ENCODE measurements at places on chromosomes 13 and 19.
A peak's percentile ranks its signal among the peaks of the same experiment; 100 is the strongest.

DNA sequence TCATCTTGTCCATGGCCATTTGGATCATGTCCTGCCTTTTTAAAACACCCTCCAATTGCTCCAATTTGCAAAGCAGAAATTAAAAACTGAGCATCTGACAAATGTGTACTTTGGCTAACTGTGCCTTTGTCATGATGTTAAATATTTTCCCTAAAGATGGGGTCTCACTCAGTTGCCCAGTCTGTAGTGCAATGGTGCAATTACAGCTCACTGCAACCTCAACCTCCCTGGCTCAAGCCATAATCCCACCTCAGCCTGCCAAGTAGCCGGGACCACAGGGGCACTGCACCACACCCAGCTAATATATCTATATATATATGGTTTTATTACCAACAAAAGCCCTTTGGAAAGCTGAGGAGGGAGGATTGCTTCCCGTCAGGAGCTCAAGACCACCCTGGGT, 782.7 kb downstream of the UQCRFS1 start:
- no peak for DNase-seq

- DNase-seq, result no peak
Observed at GRCh38 chr13:50805805-50806204, 37.7 kb downstream of the DLEU7 start.

DNA sequence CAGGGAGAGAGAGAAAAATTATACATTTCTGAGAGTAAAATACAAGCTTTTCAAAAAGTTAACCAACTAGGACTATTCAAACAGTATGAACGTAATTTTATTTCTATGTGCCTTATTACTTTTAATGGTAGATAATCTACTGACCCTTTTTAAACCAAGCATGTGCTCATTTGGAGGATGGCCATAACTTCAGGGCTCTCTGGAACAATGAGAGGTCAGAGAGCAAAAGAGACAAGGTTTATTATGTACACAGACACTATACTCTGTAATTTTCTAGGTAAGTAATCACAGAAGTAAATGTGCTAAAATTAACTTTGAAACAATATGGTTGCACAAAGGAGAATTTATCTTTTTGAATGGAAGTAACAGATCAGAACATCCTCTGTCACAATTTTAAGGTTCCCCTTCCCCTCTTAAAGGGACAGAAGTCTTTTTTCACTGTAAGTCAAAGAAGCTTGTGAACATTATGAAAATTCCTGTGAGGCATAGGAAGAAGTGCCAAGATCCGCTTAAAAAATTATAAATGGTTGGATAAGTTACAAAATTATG, 1.0 kb downstream of the POSTN start:
- no peak for DNase-seq

DNA sequence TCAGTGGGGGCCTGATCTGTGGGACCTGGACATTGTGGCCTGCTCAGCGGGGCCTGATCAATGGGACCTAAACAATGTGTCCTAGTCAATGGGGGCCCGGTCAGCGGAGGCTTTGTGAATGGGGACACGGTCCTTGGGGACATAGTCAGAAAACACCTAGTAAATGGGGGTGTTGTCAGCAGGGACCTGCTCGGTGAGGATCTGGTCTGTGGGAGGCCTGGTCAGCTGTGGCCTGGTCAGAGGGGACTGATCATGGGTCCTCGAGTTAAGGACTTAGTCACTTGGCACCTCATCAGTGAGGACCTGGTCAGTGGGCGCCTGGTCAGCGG, 44.5 kb upstream of the TPM4 start:
- no peak for DNase-seq

GRCh38 chr19:1407528-1408299, at the start of gene DAZAP1:
Gene DAZAP1, plus strand, starts transcription at chr19:1407586. Its CDS starts 188 bp downstream, at chr19:1407774.
- DNase-seq, result peak; percentile 68

DNA sequence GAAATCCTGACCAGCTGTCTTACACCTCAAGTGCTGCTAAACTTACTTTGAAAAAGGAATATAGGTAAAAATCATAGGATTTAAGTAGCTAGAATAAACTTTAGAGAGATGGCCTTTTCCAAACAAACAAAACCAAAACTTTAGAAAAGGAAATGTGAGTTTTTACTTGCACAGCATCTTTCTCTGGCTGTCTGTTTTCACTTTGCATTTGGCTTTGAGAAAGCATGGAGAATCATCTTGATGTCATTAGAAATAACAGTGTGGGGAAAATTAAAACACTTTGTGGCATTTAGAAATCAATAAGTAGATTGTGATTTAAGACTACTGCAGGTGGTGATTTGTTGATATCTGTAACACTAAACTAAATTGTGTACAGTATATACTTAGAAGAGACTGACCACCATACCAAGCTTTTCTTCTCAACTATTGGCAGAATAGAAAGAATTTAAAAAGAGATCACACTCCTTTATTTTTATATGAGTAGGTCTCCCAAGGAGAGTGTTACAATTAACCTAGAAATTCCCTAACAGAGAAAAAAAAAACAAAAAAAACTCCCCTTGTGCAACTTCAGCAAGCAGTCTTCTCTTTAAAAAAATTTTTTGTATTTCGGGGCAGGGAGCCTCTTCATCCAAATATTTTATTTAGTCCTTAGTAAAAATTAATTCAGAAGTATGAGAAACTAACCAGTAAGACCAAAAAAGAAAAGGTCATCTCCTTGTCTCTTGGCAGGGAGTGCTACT, 6.1 kb downstream of the WDFY2 start:
- DNase-seq, result no peak

DNA sequence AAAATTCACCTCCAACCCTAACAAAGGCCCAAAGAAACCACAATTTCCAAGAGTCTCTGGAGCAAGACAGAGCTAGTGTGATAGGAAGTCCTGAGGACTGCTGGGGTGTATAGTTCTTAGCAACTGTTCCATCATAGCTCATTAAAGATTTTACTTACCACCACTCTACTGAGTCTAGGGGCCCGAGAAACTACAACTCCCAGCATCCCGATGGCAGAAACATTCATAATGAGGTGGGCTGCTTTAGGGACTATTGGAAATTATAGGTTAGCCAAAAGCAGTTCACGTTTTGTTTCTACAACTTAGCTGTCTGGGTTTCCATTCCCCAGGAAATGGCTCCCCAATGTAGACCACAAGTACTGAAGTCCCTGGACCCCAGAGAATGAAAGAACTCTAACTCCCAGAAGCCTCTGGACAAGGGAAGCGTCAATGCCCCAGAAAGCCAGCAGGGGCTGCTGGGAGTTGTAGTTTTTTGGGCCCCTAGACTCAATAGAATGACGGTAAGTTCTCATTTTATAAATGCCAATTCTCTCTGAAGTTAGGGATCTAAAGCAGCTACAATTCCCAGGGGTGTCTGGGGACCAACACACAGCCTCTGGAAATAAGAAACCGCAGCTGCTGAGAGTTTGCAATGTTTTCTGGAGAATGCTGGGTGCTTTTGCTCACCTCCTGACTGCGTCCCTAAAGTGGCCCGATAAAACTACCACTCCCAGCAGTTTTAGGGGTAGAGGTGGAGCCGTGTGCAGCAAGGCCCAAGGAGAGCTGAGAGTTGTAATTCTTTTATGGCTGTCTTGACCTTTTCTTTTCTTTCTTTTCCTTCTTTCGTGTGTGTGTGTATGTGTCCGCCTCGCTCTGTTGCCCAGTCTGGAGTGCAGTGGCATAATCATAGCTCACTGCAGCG, 11.1 kb downstream of the FTL start:
- DNase-seq, result no peak

GRCh38 chr19:46626446-46626845, 1.6 kb upstream of the PTGIR start:
- DNase-seq, result no peak

- DNase-seq, result no peak
Observed at GRCh38 chr13:75455962-75456361, 26.0 kb downstream of the TBC1D4 start.

DNA sequence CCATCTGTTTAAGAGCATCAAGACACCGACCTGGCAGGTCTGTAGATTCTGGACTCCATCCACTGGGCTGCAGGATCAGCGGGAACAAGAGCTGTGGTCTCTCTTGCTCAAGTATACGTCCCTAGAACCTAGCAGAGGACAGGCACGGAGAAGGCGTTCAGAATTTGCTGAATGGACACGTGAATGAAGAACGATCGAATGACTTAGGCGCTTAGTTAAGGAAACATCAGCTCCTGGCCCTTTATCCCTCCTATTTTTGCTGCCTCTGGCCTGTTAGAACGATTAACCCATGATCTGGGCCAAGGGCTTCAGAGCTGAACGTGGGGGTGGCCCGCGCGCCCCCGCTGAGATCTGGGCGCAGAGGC, 953 bp downstream of the DZIP1 start:
- DNase-seq, result peak; percentile 26

DNA sequence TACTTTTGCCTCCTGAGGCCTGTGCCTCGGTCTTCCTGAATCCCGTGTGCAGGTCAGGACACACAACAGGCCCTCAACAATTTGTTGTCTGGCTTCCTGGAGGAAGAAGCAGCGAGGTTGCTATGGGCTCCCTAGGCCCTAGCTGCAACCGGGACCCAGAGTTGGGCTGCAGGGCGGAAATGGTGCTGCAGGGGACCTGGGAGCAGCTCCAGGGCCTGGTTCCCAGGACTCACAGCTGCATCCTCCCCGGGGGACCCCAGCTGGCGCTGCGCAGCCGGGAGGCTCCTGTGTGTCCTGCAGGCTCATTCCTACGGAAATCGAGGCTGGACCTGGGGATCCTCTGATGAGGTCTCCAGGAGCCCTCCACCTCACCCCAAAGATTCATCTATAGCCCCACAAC, 999 bp upstream of the TNFAIP8L1 start:
- DNase-seq, result no peak

DNA sequence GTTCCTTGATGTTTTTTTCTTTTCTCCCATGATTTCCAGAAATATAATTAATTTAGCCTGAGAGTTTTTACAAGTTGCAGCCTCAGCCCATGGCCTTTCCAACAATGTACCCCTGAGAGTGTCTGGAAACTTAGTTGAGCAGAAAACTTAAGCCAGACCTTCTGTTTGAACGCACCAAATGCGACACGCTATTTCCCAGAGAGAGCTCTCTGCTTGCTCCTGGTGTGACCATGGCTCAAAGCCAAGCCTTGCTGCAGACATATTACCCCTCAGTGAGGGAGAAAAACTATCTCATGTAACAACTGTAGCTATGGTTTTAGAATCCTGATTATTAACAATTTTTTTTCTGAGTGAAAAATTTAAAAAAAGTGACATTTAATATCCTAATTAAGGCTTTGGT, 1204.5 kb upstream of the SLC10A2 start:
- DNase-seq, result no peak

GRCh38 chr13:78655906-78656305, 3.0 kb downstream of the OBI1 start:
- no peak for DNase-seq

GRCh38 chr13:43766725-43767124, 20.0 kb downstream of the ENOX1 start:
- no peak for DNase-seq

- DNase-seq, result no peak
Observed at GRCh38 chr19:3919793-3920192, 13.1 kb upstream of the NMRK2 start.

GRCh38 chr13:45787346-45787745, 64.2 kb downstream of the SIAH3 start:
- DNase-seq, result no peak

GRCh38 chr19:46221981-46222610, 7.4 kb upstream of the IGFL1 start:
- DNase-seq, result peak; percentile 90

DNA sequence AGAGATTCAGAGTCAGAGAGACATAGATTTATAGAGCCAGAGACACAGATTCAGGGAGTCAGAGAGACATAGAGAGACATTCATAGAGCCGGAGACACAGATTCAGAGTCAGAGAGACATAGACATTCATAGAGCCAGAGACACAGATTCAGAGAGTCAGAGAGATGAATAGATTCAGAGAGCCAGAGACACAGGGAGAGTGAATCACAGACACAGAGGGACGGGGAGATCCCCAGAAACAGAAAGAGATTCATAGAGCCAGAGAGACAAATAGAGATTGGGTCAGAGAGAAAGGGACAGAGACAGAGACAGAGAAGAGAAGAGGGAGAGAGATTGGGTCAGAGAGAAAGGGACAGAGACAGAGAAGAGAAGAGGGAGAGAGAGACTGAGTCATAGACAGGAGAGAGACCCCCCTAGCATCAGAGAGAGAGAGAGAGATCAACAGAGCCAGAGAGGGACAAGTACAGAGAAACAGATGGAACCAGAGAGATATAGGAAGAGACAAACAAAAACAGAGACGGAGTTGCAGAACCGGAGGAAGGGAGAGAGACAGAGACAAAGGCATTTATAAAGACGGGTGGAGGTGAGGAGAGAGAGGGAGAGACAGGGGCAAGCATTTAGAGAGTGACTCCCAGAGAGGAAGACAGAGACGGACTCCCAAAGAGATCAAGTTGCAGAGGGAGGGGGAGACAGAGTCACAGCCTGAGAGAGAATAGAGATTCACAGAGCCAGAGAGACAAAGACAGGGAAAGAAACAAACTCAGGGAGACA, 1.1 kb upstream of the PRKCG start:
- DNase-seq, result no peak

GRCh38 chr13:50451609-50452008, 391.9 kb downstream of the DLEU7 start:
- no peak for DNase-seq

DNA sequence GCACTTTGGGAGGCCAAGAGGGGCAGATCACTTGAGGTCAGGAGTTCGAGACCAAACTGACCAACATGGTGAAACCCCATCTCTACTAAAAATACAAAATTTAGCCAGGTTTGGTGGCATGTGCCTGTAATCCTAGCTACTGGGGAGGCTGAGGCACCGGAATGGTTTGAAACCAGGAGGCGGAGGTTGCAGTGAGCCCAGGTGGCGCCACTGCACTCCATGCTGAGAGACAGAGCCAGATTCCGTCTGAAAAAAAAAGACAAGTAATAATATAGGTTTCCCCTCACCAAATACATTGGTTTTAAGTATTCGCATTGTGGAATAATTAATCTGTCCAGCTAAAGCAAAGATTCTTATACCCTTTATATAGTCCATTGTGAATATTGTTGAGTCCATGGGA, 1544.6 kb downstream of the OLFM4 start:
- DNase-seq, result no peak

DNA sequence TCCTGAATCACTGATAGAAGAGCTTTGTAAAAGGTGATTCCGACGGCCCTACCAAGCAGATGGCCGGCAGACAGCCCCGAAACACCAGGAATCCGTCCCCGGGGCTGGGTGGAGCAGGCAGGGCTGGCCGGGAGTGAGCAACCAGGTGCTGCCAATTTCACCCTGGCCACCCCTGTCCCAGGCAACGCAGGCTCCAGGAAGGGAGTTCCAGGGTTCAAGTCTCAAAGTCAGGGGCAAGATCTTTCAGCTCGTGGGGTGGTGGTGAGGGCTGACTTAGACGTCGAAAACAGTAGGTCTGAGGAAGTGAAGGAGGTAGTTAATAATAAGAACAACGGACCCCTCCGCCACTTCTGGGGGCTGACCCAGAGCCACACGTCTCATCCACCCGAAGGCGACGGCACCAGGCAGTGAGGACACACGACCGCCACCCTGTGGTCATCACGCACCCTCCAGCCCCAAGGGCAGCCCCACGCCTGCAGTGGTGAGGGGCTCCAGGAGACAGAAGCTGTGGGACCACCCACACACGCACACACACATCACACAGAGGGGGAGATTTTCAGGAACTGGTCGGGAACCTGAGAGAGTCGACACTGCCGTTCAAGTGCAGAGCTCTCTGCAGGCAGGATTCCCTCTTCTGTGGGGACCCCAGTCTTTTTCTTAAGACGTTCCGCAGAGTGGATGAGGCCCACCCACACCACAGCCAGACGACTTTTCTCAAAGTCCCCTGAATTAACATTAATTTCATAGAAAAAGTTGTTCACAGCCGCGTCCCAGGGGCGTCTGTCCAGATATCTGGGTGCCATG, 67.2 kb downstream of the SPACA7 start:
- no peak for DNase-seq
